Dorsolateral prefrontal cortex (tissue), 122 donors: ENCODE measurements at places on chromosomes 5 and 9.

GRCh38 chr9:109767404-109767803 lies 12.6 kb upstream of the PALM2AKAP2 start:
- DNase-seq: no peak

DNA sequence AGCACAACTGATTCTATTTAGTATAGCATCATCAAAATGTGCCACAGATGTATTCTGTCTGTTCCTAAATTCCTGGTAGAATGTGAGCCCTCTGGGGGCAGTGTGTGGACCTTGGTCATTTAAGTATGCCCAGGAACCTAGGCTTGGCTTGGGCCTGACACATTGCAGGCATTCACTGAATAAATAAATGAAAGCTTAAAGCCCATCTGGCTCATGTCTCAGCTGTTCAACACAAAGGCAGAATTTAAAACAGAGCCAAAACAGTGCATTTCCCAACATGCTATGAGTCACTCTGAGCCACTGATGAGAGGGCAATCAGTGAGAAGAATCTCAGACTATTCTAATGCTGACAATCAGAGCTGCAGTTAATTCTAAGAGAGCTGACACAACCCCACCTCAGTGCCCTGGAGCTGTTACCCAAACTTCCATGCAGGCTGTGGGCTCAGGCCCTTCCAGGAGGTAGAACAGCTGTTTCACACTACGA lies 8.1 kb downstream of the FAM193B start:
- no peak for DNase-seq

- DNase-seq: no peak
Measured at GRCh38 chr9:31597977-31598376, 786.5 kb upstream of the ACO1 start.

DNA sequence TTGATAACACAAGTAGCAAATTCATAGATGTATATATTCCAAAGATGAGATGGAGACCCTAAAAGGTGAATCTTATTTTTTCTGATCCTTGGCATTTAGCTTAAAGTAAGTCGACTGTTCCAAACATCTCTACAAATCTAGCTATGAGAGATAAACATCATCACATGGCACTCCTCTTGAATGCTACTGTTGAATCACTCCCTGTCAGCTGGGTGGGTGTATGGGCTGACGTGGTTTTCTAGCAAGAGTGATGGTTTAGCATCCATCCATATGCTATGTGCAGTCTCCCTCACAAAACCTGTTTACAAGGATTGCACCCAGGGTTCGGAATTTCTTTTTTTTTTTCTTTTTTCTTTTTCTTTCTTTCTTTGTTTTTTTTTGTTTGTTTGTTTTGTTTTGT lies 13.8 kb downstream of the ACO1 start:
- DNase-seq: no peak

- no peak for DNase-seq
Measured at GRCh38 chr5:56123531-56124243, 109.4 kb downstream of the ANKRD55 start.

- DNase-seq: no peak
Measured at GRCh38 chr5:38576442-38576841, 20.0 kb upstream of the LIFR start.

DNA sequence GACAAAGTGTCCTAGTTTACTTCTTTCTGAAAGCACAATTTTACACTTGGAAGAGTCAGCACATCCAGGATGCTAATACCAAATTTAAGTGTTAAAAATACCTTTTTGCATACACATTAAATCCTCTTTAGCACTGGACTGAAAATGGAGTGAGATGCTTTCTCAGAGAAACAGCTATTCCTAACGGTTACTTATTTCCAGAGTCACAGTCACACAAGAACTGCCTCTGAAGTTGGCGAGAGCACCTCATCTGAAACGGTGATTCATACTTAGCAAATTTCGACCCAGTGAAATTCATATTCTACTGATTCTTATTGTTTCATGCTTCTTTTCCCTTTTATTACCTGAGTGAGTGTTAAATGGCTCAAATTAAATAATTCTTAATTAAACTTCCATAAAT lies 12.2 kb downstream of the CDH18 start:
- no peak for DNase-seq

- no peak for DNase-seq
Measured at GRCh38 chr9:109717342-109717741, 62.7 kb upstream of the PALM2AKAP2 start.

- DNase-seq: no peak
Measured at GRCh38 chr5:166127766-166128570, 2163.5 kb upstream of the WWC1 start.

DNA sequence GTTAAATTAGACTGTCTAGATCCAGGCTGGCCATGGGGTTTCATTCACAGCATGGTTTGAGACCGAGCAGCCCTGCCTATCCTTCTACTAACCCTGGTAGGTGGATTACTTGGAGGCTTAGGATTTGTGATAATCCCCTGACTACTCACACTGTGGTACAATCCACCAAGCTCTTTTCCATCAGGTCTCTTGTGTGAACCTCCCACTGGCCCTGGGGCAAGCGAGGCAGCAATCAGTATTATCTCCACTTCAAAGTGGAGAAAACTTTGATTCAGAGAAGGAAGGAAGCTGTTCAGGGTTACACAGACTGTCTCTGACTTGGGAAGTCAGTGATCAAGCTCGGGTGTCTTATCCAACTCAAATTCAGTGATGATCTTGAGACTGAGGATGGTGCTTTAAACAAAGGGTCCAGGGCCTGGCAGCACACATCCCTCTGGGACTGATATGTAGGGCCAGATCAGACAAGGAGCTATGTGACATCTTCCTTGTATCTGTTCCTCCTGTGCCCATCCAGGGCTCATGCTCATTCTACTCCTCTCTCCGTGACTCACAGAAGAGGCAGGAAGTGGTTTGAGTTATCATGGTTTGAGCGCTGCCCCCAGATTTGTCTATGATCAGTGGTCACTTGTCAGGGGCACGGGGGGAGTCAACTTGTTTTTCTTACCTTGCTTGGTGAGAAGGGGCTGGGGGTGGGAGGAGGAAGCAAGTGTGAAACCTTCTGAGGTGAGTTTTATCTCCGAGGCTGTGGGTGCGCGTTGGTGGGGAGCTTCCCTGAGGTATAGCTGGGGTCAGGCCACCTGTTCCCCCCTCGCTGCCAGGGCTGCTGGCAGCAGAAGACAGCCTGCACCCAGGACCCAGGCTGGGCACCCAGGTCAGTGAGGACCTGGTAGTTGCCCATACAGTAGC lies 48.6 kb downstream of the RGS3 start:
- peak; percentile 15 for DNase-seq

DNA sequence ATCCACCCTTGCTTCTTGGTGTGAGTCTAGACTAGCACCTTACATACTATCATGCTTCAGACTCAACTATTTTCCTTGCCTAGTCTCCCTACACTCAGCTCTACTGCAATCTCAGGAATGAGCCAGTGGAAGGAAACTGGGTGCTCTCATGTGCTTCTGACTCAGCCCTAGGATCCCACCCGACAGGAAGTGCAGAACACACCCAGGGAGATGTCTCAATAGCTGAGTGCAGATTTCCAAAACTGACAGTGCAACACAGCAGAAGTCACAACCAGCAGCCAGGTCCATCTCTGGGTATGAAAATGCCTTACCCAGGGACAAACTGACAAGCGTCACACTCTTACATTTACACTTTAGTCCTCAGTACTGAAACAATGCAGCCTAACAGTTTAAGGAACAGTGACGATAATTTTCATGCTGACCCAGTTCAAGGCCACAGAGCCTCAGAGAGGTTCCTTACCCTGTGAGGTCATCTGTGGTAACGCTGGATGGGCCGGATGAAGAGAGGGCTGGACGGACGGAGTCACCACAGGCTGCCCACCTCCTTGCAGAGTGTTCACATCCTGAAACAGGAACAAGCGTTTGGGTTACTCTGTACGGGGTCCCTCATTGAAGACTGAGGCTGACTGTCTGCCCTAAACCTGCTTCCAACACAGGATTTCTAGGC lies 33.0 kb downstream of the FKBP15 start:
- DNase-seq: no peak

- no peak for DNase-seq
Measured at GRCh38 chr5:33753704-33754103, 138.1 kb downstream of the ADAMTS12 start.

GRCh38 chr5:11684607-11685006 lies 219.6 kb downstream of the CTNND2 start:
- no peak for DNase-seq

DNA sequence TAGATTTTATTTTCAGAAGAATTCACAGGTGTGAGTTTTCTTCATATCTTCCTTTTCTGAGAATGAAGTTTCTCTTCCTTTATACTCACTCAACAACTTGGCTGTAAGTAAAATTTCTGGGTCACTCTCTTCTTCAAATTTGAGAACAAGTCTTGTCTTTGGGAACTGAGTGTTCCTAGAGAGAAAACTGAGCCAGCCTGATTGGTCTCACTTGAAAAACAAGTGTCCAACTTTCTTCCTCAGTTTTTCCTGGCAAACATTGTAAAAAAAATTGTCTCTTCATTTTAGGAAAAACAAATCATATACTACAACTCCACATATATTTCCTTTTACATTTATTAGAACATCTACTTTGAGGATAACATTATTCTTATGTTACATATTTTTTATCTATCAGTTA lies 156.1 kb upstream of the GHR start:
- DNase-seq: no peak

DNA sequence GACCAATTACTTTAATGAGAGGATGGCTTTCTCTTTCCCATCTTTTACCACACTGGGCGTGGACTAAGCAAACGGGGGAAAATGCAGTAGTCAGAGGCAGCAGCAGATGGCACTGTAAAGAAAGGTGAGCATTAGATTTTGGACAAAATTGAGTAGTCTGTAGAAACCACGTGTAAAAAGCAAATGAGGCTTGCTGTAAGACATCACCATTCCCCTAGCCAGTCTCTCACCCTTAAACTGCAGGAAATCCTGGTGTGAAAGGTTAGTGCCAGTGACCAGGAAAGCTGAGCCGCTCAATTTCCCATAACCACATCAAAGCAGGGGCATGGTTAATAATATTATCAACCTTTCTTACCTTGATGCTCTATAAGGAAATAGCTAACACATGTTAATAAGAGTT lies 31.8 kb downstream of the SPATA31C2 start:
- DNase-seq: no peak

DNA sequence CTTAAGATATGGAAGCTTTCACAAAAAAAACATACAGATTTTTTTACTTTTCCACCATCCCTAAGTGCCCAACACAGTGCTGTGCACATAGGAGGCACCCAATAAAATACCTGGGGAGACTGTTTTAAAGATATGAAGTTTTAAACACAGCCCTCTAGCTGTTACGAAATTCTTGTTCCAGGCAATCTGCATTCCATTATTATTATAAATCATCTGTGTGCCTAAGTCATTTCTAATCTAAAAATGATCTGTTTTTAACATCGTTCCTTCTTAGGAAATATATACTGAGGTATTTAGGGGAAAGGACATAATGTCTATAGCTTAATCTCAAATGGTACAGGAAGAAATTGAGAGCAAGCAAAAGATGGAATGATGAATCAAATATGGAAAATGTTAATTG lies 32.7 kb upstream of the ISCA1 start:
- no peak for DNase-seq

GRCh38 chr9:136947028-136947891 lies 2.2 kb downstream of the C8G start:
- DNase-seq: no peak

DNA sequence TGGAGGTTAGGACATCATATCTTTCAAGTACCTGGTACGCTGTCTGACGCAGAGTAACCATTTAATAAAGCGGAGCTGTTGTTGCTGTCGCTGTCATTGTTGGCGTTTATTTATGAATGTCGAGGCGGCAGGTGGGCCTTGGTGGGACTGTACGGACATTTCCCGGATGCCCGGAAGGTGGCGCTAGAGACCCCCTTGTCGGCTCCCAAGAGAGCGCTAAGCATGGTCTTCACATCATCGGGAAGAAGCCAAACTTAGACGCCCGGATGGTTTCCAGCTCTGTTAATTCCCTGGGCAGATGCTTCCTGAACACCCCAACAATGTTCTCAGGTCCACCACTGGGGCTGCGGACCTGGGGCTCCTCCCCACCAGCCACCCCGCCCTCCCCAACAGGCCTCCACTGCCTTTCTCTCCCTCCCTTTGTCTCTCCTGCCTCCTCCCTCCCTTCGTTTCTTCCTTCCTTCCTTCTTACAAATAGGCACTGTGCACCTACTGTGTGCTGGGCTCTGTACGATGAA lies 54.1 kb downstream of the DUSP1 start:
- peak; percentile 85 for DNase-seq

DNA sequence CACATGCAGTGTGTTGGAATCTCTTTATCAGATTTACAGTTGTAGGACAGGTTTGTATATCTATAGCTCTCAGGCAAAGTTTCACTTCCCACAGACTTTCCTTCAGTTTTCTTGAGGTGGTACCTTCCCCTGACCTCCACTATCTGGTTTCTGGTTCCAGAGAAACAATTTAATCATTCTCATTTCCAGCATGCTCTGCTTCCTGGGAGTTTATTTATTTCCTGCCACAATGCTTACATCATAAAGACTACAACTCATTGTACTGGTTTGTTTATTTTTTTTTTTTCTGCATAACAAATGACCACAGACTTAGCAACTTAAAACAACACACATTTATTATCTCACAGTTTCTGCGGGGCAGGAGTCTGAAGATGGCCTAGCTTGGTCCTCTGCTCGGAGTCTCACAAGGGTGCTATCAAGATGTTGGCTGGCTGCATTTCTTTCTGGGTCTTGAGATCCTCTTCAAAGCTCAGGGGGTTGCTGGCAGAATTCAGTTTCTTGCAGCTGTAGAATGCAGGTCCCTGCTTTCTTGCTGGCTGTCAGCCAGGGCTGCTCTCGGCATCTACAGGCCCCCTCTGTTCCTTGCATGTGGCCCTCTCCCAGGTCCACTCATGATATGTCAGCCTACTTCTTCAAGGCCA lies 247.7 kb downstream of the ENC1 start:
- DNase-seq: no peak

GRCh38 chr9:123359546-123359945 lies 3.5 kb downstream of the CRB2 start:
- no peak for DNase-seq

DNA sequence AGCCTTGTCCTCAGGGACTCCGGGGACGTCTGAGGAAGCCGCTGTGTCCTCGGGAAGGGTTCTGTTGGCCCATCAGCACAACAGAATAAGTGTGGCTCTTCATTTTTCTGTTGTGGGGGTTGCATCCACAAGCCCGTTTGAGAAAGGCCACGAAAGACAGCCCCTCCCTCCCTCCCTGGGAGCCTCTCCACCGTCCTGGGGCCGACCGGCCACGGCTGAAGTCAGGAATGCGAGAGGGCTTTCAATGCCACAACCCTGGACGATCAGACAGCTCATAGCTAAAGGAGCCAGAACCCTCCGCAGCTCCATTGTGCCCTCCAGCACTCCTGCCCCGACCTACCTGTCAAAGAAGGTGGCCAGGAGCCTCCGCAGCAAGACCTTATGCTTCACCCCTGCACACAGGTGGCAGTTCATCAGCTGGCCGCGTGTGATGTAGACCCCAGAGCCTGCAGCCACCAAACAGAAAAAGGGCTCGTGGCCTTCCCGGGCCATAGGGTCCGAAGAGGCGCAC lies 52.4 kb upstream of the UBAC1 start:
- peak; percentile 16 for DNase-seq

DNA sequence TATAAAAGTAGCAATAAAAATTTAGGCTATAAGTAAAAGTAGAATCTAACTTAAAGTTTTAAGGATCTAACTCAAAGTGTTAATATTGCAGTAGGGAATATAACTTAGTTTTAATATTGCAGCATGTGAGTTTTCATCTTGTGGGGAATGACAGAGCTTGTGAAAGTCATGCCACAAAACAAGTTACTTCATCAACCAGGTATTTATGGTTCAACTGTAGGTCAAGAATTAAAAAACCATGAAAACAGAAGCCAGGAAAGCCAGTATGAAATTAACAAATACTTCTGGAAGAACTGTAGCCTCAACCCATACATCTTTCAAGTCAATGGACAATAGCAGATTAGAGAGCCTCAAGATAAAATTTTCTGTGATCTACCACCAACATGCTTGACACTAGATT lies 19.0 kb downstream of the HMGCS1 start:
- no peak for DNase-seq
